MV-4-11 (cell line): ENCODE measurements at places on chromosomes 5 and 9.

GRCh38 chr5:179294891-179295777 lies 50.1 kb downstream of the ADAMTS2 start:
- no peak for DNase-seq

DNA sequence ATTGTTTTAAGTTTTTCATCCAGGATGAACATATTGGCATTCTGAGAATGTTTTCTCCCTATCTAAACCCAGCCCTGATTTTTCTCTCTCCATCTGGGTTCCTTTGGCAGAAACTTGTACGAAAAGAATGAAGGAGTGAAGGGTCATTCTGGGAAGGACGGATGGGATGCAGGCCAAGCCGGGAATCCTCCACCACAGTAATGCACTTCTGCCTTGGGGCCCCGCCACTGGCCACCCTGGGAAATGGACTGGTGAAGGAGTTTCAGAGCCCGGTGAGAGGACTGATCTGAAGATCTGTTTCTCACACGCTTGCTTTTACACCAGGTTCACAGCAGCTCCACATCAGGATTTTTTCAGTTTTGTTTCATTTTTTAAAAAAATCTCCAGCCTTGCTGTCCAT lies 554.8 kb downstream of the BNC2 start:
- DNase-seq = no peak

DNA sequence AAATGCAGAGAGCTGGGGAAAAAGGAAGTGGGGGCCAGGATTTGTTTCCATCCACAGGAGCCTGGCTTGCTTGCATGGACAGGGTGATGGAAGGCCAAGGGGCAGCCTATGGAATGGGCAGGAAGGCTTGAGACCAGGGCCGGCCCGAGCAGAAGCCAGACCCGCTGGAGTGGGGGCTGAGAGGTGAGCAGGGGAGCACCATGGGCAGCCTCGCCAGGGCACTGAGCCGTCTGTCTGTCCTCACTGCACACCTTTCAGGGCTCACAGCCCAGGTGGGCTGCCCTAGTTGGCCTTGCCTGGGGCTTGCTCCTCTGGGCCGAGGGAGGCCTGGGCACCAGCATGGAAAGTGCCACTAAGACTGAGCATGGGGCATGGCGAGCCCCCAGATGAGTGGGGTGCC lies 58.6 kb upstream of the CNOT6 start:
- DNase-seq = no peak

GRCh38 chr5:179755022-179755421 lies 22.4 kb downstream of the MAML1 start:
- no peak for DNase-seq

DNA sequence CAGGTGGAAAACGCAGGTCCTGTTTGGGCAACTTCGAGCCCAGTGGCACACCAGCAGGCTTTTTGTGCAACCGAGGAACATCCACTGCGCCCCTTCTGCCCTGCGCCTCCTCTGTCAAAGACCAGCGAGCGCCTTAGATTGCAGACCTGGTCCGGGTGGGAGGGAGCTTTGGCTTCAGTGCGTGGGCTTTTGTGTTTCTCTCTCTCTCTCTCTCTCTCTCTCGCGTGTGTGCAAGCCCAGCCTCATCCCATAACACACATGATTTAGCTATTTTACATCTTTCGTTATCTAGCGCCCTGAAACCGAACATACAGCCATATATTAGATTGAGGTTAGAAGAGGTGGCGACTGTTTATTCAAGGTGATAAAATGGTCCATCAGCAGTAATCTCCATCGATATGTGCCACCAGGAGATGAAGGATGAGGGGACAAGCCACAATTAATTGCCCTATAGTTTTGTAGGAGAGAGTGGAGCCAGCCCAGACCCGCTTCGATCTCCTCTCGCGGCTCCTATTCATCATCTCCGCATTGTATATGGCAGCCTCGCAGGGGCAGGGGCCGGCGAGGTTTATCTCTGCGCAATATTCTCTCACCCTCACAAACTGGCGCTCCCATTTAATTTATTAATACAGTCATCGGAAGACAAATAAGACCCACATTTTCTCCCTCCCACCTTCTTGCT lies 5.3 kb downstream of the PRDM6 start:
- DNase-seq = no peak

DNA sequence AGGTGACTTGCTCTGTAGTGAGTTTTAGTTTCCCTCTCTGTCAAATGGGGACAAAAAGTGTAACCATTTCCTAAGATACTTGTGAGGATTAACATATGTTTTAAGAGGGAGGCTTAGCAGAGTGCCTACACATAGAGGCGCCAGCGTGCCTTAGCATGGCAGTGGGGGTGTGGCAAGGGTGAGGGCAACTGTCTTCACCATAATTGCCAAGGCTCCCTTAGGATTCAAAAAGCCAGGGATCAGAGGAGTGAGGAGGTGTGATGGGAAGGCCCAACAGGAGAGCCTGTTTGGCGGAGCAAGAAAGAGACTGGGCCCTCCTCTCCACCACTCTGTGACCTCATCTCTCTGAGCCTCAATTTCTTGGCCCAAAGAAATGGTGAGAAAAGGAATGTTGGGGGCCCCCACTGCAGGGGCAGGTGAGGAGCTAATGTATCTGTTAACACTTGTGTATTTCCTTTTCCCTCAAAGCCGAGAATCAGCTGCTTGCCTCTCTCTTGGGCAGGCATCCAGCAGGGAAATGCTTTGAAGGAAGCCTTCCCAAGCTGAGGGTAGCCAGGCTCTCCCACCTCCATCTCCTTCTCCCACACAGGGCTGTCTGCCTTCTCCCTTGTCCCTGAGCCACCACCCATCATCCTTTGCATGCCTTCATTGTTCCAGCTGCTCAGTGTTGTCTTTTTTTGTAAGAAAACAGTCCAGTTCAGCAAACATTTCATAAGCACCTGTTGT lies 76.0 kb downstream of the DAB2IP start:
- DNase-seq = no peak

DNA sequence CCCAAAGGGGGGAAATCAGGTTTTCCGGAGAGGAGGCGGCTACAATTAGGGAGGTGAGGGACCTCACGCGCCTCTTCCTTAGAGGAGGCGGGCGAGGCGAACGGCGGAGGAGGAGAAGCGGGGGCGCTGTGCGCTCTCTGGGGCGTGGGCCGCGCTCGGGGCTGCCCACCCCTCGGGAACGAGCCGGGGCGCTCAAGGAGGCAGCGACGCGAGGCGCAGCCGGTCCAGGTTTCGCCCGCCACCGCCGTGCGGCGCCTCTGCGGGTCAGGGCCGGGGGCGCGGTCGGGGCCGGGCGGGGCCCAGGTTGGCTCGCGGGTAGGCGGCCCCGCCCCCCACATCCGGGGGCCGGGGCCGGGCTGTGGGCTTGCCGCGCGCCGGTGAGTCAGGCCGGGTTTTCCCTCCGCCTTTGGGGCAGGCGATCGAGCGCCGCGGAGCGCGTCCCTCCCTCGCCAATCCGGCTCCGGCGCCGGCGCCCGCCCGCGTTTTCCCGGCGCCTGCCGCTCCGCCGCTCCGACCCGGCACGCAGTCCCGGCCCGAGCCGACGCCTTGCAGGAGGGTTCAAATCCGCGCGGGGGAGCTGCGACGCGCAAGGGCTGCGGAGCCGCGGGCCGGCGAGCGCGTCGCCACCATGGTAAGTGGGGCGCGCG lies at the start of gene N4BP3:
N4BP3 (plus strand) TSS at position 392 of the 647 bp plus-strand sequence. CDS start 6,052 bp downstream, outside the sequence.
- peak; percentile 46 for DNase-seq

- DNase-seq = no peak
These were observed 244.6 kb downstream of the CACNA1B start for GRCh38 chr9:138122201-138122600.

GRCh38 chr9:92276331-92277032 lies 17.0 kb downstream of the IARS1 start:
- DNase-seq = peak; percentile 20

DNA sequence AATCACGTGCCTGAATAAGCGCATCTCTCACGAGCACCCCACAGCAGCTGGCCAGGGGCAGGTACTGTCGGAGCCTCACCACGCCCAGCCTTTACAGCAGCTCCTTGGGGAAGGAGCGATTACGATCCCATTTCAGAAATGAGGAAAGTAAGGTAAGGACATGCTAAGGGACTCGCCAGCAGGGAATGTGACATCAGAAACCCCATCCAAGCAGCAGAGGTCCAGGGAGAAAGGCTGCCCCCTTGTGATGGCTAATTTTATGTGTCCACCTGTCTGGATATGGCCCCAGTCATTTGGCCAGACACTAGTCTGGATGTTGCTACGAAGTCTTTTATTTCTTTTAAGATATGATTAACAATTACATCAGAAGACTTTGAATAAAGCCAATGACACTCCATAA lies 77.3 kb downstream of the UBE2QL1 start:
- peak; percentile 8 for DNase-seq

DNA sequence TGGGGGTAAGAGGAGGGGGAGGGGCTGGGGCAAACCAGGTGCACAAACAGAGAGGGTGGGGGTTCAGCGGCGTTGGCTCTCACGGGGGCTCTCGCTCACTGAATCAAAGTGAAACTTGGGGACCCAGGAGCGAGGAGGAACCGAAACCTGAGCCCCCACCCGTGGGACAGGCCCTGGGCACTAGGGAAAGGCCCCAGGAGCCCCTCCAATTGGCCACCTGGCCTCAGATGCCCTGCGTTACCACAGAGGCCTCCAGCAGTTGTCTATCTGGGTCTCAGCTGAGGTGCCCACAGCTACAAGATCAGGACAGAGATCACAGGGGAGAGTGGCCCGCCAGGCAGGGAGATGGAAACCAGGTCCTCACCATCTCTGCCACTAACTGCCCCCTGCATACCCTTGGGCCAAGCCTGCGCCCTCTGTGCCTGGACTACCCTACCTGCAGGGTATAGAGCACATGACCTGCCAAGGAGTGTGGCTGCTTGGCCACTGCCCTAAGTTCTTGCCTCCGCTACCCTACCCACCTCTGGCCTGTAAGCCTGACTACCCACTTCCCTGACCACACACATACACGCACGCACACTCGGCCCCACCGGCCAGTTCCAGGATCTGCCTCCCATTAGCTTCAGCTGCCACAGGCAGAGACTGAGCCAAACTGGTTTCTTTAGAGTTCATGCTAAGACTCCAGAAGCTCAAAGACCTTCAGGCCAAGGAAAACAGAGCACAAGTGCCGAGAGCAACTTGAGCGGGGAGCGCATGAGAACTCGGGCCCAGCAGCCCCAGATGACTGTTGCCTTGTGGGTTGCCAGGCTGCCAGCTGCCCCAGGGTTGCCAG lies 39.9 kb downstream of the PAX5 start:
- DNase-seq = peak; percentile 8

DNA sequence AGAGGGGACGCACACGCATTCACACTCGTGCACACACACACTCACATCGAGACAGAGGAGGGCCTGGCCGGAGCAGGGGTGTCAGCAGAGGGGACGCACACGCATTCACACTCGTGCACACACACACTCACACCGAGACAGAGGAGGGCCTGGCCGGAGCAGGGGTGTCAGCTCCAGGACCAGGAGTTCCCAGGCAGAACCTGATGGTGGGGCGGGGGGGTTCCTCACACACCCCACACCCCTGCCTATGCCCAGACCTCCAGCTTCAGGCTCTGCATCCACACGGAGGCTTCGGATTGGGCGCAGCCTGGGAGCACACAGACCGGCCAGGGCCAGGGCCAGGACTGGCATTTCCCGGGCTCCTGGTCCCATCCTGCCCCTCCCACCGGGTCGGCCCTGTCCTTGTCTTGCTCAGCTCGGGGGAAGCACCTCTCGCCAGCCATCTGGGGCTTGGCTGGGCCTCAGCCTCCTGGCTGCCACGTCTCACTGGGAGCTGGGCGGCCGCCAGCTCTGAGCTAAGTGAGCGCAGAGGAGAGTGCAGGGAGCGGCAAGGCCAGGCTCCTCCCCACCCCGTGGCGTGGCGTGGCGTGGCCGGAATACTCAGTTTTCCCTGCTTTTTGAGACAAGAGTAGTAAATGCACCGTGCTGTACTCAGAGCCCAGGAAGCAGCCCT lies 31.3 kb downstream of the ADAMTS2 start:
- no peak for DNase-seq

GRCh38 chr9:120692901-120693699 lies 21.2 kb downstream of the MEGF9 start:
- DNase-seq = peak; percentile 98

DNA sequence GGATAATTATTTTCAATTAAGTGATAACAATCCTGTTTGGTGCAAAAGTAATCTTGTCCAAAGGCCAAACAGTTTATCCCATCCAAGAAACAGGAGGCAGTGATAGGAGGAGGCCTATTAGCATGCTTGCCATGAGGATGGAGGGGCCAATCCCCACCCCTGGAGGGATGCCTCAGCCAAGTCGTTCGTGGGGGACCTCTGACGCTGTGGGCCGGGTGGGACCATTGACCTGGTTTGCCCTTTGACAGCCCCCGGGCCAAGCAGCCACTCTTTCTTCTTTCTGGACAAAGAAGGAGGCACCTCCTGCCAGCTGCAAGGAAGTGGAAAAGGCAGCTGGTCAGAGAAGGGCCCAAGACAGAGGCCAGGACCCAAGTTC lies 39.5 kb upstream of the GRHPR start:
- no peak for DNase-seq

DNA sequence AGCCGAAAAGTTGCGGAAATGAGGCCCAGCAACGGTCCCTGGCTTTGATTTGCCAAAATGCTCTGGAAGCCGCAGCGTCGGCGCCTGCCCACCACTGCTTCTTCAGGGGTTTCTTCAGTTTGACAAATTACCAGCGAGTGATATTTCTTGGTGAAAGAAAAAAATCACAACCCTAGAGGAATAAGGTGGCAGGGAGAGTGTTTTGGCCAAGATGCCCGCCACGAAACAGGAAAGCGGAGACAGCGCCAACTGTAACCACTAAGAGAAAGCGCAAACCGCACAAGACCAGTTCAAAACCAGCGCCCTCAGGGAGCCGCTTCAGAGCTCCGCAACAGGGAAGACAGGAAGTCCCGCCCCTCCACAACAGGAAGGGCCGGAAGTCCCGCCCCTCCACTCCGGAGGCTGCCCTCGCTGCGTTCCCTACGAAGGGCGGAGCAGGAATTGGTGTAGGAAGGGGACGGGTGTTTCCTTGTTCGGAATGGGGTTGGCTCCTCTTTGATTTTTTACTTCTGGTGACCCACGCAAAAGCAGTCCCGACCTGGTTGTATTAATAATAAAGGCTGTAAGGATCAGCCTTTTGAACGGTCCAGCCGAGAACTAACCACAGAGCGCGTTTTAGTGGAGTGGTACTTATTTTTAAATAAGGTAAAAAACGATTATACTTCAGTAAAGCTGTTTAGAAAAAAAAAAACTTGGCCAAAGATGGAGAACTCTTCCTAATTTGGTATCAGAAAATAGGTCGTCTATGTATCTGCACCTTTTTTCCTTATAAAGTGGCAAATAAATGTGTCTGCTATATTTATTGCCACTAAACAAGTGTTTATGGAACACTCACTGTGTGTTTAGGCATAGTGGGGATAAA lies at the start of gene C5orf34:
C5orf34 (minus strand) TSS at position 333 of the 862 bp plus-strand sequence. CDS start 5,809 bp downstream, outside the sequence.
- DNase-seq = peak; percentile 97

DNA sequence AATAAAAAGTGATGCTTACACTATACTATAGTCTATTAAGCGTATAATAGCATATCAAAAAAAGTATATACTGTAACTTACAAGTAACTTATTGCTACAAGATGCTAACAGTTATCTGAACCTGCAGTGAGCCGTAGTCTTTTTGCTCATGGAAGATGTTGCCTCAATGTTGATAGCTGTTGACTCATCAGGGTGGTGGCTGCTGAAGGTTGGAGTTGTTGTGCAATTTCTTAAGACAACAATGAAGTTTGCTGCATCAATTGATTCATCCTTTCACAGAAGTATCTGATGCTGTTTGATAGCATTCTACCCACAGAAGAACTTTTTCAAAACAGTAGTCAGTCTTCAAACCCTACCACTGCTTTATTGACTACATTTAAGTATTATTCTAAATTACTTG lies 7.8 kb upstream of the C9orf40 start:
- DNase-seq = peak; percentile 72
